ENCODE measurements at places on chromosomes 4 and X.

GRCh38 chrX:20545538-20545937, 278.8 kb upstream of the RPS6KA3 start:
- DNase-seq = peak; percentile 15

DNA sequence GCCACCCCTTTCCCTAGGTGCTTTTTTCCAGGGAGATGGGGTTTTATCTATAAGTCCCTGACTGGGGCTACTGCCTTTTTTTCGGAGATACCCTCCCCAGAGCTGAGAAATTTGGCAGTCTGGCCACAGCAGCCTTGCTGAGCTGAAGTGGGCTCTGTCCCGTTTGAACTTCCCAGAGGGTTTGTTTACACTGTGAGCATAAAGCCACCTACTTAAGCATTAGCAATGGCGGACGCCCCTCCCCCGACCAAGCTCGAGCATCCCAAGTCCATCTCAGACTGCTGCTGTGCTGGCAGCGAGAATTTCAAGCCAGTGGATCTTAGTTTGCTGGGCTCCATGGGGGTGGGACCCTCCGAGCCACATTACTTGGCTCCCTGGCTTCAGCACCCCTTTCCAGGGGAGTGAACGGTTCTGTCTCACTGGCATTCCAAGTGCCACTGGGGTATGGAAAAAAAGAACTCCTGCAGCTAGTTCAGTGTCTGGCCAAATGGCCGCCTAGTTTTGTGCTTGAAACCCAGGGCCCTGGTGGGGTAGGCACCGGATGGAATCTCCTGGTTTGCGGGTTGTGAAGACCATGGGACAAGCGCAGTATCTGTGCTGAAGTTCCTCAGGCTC, 456.4 kb upstream of the HTR2C start:
- no peak for DNase-seq

GRCh38 chrX:78104447-78105176, 564 bp downstream of the PGK1 start:
- peak; percentile 58 for DNase-seq

- DNase-seq = no peak
These were observed 33.2 kb downstream of the FGFRL1 start for GRCh38 chr4:1044469-1045192.

GRCh38 chr4:6660430-6660829, 19.9 kb downstream of the MRFAP1 start:
- DNase-seq = no peak

GRCh38 chr4:38090455-38091246, 130.5 kb downstream of the PTTG2 start:
- DNase-seq = no peak

DNA sequence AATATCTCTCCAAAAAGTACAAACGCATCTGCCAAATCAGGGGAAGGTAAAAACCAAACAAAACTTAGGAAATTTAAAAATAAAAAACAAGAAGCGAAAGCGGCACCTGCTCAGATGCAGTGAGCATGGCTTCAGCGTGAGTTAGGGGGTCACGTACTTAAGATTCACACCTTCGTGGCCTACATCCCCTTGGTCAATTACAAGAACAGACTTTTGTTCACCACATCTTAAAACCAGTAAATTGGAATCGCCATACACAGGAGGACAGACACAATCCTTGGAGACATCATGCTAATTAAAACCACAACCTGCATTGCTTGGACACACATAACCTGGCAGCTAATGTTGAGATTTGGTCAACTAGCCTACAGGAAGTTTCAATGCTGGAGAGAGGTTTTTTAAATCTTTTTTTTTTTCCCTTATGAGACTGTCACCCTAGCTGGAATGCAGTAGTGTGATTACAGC, 12.5 kb upstream of the SEL1L3 start:
- DNase-seq = no peak

- DNase-seq = no peak
These were observed 69.6 kb upstream of the PNPLA4 start for GRCh38 chrX:7996851-7997250.

GRCh38 chr4:142528433-142528832, 317.7 kb downstream of the INPP4B start:
- no peak for DNase-seq

GRCh38 chr4:152206185-152206584, 329.7 kb downstream of the FBXW7 start:
- DNase-seq = no peak

DNA sequence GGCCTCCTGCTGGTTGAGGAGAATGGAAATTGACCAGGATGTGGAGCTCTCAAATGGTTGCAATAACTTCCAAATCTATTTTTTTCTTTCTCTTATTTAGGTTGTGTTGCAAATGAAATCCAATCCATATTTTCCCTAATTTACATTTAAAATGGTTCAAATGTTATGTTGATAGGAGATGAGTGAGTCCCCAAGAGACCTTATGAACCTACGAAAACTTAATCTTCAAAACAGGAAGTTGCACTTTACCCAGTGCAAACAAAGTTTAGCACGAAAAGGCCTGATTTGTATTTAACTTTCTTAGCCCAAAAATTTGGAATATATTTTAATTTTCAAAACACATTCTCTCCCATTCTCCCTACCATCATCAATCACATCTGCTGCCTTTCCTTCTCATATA, 59.3 kb upstream of the NDP start:
- DNase-seq = no peak

DNA sequence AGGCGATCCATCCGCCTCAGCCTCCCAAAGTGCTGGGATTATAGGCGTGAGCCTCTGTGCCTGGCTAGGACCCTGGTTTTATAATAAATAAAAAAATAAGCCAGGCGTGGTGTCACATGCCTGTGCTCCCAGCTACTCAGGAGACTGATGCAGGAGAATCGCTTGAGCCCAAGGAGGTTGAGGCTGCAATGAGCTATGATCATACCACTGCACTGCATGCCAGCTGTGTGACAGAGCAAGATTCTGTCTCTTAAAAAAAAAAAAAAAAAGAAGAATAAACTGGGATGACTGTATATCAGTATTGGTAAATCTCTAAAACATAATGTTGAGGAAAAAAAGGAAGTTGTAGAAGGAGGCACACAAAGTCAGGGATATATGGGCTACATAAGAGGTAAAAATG, 45.7 kb upstream of the SLC34A2 start:
- DNase-seq = no peak

GRCh38 chr4:8585186-8585585, 5.0 kb downstream of the GPR78 start:
- peak; percentile 25 for DNase-seq

DNA sequence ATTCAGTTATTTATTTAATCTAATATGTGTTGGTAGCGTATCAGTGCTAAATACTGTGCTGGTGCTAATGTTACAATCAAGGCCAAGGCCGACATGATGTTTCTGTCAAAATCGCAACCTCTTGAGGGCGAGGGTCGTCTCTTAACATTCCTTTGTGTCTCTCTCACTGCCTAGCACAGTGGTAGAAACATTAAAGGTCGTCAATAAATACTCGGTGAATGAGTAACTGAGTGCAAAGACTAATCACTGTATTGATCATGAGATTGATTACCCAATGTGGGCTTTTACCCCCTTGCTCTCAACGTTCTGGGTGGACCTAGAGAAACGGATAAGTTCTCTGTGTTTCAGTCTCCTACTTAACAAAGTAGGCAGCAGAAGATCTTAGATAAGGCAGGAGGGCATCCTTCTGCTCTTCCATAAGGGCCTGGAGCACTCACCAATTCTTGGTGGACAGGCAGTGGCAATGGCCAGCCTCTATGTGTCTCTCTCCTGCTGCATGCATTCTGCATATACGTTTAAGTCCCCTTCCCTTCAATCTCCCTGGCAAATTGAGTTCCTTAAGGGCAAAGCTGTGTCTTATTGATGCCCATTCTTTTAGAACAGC, 30.1 kb downstream of the TMEM255A start:
- no peak for DNase-seq

DNA sequence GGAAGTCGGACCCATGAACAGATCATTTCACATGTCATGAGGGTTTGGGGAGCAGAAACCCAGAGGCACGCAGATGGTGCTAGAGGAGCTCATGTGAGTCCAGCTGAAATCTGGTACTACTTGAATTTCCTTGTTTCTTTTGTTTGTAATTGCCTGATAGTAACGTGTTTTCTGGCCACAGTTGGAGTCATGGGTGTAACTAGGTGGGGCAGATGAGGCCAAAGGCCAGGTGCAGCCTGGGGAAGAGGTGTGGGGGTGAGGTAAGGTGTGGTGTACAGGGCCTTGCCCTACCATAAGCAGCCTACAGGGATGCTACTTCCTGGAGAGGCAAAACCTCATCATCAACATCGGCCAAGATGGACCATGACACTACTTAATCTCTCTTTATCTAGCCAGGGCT, 271.4 kb downstream of the PTTG2 start:
- no peak for DNase-seq

DNA sequence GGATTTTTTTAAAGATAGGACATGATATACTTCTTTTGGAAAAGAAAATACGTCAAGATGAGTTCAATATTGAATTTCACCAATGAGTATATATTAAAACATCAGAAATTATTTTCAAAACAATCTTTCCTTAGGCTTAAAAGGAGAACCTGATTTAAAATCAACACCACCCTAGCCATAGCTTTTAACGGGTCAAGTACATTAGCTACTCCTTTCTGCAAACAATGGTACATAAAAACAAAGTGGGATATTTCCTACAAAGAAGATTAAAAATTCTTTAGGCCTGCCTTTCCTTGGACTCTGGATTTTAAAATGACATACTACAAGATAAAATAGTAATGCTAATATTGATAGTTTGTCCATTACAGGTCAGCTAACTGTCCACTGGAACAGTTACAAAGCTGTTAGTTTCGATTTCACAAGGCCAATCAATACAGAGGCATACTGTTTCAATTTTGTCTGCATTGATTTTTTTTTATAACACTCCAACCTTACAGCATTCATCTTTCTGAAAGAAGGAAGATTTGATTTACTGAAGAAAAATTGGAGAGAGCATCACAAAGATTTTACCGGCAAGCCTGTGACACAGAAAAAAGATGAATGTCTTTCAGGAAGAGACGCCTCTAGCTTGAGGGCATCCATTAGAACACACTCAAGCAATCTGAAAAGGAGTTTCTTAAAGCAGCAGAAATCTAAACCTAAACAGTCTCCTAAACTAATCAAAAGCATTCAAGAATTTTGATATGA, 97.2 kb downstream of the MAB21L2 start:
- DNase-seq = no peak

DNA sequence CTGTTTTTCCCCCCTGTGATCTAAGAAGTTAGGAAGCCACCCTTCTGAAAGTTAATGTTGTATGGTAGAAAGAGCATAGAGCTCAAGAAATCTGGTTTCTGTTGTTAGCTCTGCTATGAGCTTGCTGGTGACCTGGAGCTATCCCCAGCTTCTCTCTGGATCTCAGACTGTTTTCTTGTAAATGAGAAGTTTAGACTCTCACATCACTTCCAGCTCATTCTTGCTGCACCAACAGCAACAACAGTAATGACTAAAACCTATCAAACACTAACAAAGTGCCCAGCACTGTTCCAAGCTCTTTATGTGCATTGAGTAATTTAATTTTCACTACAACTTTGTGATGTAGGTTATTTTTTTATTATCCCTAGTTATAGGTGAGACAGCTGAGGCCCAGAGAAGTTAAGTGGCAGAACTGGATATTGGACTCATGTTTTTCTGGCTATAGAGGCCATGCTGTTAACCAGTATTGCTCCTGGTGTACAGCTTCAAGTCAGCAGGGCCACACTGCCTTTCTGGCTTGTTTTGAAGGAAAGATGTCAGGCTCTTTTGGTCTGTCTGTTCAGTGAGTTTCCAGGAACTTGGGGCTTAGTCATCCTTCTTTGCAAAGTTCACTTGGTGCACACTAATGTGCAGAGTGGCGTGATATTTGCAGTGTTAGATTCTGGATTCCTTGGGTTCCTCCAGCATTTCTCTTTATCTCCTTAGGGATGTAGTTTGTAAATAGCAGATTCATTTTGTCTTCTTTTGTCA, 27.8 kb upstream of the TMEM164 start:
- DNase-seq = peak; percentile 43

- DNase-seq = peak; percentile 44
These were observed 261.0 kb downstream of the PDGFC start for GRCh38 chr4:156710365-156711192.

- no peak for DNase-seq
These were observed 813 bp upstream of the APBB2 start for GRCh38 chr4:41215155-41215554.

DNA sequence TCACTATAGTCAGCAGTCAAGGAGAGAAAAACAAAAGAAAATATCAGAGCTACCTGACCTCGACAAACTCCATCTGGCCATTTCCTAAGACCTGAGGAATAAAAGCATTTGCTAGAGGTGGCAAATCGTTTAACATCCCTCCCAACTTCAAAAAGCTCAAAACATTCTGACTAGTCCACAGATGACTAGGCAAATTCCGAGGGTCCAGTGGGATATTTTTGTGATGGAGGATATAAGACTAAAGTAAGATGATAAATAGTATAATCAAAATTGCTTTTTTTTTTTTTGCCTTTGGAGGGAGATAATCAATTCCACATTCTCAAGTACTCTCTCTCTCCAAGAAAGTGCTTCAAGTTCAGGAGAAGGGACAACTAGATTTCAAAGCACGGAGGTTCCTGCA, 119.1 kb upstream of the ETNPPL start:
- DNase-seq = no peak

DNA sequence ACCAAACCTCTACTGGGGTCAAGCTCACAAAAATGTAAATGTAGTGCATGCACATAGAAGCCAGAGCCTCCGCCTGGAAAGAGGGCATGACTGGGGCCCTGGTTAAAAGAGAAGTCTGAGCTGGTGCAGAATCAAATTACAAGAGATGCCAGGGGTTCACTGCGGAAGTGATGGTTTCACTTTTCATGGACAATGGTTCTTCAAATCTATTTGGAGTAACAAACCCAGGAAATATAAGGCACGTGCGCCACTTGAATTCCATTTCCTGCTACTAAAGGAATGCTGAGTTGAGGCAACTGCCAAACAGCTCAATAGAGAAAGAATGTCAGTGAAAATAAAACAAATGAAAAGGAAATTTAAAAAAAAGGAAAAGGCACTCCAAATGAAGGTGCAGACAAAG, 79.8 kb downstream of the FUNDC1 start:
- DNase-seq = peak; percentile 73

DNA sequence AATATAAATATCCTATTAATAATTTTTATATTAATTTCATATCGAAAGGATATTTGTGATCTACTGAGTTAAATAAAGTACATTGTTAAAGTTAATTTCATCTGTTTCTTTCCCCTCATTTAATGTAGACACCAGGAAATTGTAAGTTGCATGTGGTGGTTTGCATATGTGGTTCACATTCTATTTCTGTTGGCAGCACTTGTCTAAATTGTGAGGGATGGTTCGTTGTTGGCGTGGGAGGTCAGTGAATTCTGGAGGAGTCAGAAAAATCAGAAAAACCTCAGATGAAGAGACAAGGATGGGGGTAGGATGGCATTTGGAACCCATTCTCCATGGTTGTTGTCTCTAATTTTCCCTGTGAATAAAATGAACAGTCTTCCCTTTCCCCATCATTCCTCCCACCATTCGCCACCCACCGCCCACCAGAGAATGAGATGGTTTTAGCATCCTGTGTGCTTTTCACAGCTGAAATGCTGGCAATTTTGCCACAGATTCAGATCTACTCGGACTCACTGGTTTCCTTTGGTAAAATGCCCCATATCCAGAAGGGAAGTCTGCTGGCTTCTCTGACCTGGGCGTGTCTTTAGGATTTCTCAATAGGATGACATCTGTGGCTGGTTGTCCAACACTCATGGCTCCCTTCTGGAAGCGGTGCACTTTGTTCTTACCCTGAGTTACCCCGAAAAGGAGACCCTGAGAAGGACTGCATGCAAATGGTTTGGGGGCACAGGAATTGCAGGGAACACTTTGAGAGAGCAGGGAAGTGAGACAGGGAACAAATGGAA, 52.3 kb downstream of the LGI2 start:
- no peak for DNase-seq
